ENCODE measurements at places on chromosomes 7 and 10. TPM values are rescaled to one million over a fixed set of nuclear protein-coding genes. Genes with fewer than 3 reads are reported as not detected.

Gene ZNF804B
- polyA plus RNA-seq, result 0.42 TPM

Gene ABCC2
- 15.2 TPM for polyA plus RNA-seq

Gene STOX1
- 9.1 TPM for polyA plus RNA-seq

Gene SLC29A4
- polyA plus RNA-seq, result 17.1 TPM

Gene TMEM140
- polyA plus RNA-seq, result 25.9 TPM

Gene DGKB
- polyA plus RNA-seq, result 3.6 TPM

Gene CALHM3
- polyA plus RNA-seq, result not detected

All from left kidney (tissue), 8 donors.